ENCODE measurements at places on chromosomes 5 and 9. TPM values are rescaled to one million over a fixed set of nuclear protein-coding genes. Genes with fewer than 3 reads are reported as not detected.

- DNase-seq, result no peak
These were observed 92.3 kb upstream of the PARP8 start for GRCh38 chr5:50574121-50574520.

GRCh38 chr5:149206524-149207141 lies 65.0 kb upstream of the AFAP1L1 start:
- no peak for DNase-seq

GRCh38 chr9:15578714-15579113 lies 25.9 kb downstream of the CCDC171 start:
- DNase-seq, result no peak

- peak; percentile 25 for DNase-seq
These were observed 70.0 kb downstream of the KLHL3 start for GRCh38 chr5:137665678-137666460.

- DNase-seq, result no peak
These were observed 279.2 kb downstream of the NSG2 start for GRCh38 chr5:174324680-174325079.

DNA sequence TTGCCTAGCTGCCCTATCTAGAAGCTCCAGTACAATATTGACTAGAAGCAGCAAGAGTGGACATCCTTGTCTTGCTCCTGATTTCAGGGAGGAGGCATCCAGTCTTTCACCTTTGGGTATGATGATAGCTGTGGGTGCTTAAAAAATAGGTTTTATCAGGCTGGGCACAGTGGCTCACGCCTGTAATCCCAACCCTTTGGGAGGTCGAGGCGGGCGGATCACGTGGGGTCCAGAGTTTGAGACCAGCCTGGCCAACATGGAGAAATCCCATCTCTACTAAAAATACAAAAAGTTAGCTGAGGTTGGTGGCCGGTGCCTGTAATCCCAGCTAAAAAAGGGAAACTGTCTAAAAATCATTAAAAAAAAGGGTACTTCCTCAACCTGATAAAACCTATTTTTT lies 2.0 kb upstream of the CAMSAP1 start:
- no peak for DNase-seq

GRCh38 chr9:134568116-134568515 lies 73.5 kb upstream of the COL5A1 start:
- no peak for DNase-seq

DNA sequence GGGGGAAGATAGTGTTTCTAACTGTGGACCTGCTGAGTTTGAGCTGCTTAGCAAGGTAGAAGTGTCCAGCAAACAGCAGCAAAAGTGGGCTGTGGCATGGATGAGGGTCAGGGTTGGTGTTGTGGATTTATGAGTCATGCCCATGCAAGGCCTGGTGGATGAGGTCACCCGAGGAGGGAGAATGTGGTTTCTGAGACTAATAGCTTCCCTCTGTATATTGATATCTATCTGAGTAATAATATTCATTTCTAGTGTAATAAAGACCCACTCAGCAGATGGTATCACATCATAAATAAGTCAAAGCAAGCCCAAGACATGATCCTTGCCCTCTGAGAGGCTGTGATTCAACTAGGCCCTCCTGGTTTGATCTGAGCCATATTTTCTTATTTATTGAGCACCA lies 597.8 kb upstream of the CLINT1 start:
- DNase-seq, result no peak

DNA sequence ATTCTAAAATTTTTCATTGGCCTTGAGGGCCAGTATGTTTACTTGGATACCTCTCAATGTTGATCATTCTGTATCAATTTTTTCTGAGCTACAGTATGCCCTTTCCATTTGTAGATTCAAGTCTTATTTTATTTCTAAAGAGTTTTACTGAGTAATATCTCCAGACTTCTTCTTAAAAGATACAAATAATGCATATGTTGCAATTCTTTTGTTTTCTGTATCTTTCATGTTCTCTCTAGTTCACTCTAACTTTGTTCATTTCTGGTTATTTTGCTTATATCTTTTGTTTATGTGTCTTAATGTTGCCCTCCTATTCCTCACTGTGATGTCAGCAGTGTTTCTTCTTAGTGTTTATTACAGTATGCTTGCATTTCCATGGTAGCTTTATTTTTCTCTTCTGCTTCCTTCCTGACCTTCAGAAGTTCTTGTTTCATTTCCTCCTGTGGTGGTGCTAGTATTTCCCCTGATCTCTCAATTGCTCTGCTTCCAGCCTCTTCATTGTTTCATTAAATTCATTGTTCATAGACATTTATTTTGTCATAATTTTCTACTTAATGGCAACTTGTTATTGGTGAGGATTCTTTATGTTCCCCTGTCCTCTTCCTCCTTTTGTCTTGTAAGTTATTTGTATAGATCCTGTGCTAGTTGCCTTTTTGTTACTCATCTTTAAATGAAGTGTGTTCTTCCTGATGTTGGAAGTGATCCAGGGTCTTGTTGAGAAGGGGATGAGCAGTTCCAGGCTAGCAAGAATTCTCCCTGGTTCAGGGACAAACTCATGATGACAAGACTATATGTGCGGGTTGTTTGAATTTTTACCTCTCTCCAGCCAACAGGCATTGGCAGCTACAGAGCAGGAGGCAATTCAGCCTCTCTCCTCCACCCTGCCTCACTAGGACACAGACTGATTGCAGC lies 160.8 kb downstream of the DEPDC1B start:
- no peak for DNase-seq

The STC2 gene
- not detected for total RNA-seq

All from CD8-positive, alpha-beta T cell (primary cell).